Esophagus muscularis mucosa (tissue), 4 donors: ENCODE measurements at places on chromosomes 2 and 18. TPM values are rescaled to one million over a fixed set of nuclear protein-coding genes. Genes with fewer than 3 reads are reported as not detected.

DNA sequence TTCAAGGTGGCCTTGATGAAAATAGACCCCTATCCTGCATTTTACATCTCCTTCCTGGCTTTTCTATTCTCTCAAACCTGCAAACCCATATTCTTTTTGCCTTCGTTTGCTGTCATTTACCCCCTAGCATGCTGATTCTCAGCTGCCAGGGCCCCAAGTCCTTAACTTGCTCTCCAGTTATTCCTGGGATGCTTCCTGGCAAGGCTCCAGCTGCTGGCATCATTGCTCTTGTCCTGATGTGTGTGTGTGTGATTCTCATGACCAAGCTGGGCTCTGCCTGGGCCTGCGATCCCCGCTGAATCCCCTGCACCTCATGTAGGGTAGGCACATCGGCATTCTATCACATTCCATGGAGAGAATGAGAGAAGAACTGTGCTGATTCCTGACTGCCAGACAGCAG, 11.9 kb downstream of the NPAS2 start:
- no peak for DNase-seq

- DNase-seq: no peak
Observed at GRCh38 chr2:109331896-109332848, 203.2 kb downstream of the SH3RF3 start.

GRCh38 chr2:199366406-199366805, 91.3 kb downstream of the SATB2 start:
- no peak for DNase-seq

DNA sequence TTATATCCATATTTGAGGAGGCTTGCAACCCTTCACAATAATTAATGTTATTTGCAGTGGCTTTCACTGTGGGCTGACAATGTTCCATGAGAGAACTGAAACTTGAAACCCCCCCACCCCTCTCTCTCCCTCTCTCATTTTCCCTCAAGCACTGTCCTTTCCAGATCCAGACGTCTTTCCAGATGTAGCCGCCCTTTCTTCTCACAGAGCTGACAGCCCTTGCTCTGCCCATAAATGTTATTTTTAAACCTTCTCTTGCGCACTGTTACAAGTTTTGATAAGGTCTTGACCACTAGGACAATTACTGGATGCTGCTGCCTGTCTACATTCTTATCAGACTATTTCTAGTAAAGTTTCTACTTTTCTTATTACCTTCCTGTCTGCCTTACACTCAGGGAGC, 91.4 kb upstream of the LINC00305 start:
- DNase-seq: no peak

Gene UGT1A8
- not detected for total RNA-seq

- no peak for DNase-seq
Observed at GRCh38 chr18:47215554-47216138, 35.8 kb downstream of the SKOR2 start.
